ENCODE measurements at places on chromosomes 4 and X. TPM values are rescaled to one million over a fixed set of nuclear protein-coding genes. Genes with fewer than 3 reads are reported as not detected.

The SASH3 gene
- not detected for total RNA-seq

The PNCK gene
- total RNA-seq: not detected

The ANK2 gene
- total RNA-seq: 8.9 TPM

The CXCL13 gene
- not detected for total RNA-seq

The RBM46 gene
- total RNA-seq: 0.39 TPM

Measured in epithelial cell of alveolus of lung (primary cell).